Activated naive CD4-positive, alpha-beta T cell treated with Interleukin-2 at 50 U/mL for 16 hours (primary cell): ENCODE measurements at places on chromosomes 1 and 21.

GRCh38 chr1:230975636-230976035 lies 3.0 kb downstream of the TTC13 start:
- no peak for DNase-seq

GRCh38 chr1:89433421-89433820 lies 69.6 kb downstream of the GBP6 start:
- no peak for DNase-seq

DNA sequence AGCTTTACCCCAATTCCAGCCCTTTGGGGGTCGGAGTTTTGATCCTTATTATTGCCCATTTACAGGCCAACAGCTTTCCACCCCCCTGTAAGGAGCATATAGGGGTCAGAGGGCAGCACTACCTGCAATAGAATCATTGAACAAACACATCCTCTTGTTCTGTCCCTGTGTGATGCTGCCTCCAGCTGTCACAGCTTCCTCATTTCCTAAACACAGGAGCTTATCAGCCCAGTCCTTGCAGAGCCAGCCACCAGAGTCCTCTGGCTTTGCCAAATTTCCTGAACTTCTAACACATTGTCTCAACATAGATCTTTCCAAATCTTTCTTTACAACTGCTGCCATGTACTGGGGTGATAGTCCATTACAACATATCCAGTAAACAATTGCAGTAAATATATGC lies 32.8 kb upstream of the PTBP2 start:
- DNase-seq, result no peak

DNA sequence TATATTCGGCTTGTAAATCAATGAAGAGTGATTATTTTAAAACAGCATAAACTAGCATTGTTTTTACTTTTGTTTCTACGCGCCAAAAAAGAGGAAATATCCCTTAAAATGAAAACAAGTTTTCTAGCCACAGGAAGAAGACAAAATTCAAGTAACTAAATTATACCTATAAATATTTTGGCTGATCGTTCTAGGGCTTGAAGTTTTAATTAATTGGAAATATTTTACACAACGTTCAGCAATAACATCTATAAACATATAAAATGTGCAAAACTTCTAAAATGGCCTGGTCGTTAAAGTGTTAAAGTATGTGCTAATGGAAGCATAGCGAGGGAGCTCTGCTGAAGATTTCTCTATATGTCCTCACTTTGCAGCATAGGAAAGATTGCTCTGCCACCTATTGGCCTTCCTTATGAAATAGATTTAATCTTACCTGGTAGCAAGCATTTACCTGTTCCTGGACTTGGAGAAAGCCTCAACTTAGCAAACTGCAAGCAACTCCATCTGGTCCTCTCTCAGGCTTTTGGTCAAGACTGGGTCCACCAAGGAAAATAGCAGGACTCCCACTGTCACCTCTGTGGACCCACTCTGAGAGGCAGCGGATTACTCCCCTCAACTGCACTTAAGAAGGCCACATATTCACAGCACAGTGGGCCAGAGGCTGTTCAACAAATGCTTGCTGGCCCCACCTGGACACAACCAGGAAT lies 351.3 kb upstream of the RUNX1 start:
- DNase-seq, result peak; percentile 11

GRCh38 chr1:153934746-153935145 lies 11.8 kb downstream of the DENND4B start:
- no peak for DNase-seq

- DNase-seq, result no peak
Observed at GRCh38 chr1:59733443-59734141, 81.2 kb upstream of the HOOK1 start.

- no peak for DNase-seq
Observed at GRCh38 chr1:214228976-214229375, 52.0 kb upstream of the SMYD2 start.

DNA sequence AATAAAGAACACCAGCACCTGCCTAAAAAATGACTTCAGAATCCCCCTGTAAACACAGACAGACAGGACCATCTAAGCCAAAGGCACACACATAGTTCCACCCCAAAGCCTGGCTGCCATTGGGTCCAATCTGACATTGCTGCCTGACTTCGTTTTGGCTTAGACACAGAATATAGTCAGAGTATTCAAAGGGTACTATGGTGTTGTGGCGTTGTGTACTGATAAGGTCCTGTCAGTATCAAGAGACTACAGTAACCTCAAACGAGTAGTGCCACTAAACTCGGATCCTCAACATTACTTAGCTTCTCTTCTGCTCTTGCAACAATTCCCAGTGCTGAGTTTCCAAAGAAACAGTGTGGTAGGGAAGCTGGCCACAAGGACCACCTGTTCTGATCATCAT lies 169.3 kb upstream of the NR5A2 start:
- no peak for DNase-seq

- DNase-seq, result no peak
Observed at GRCh38 chr1:221069986-221070385, 190.7 kb downstream of the HLX start.

GRCh38 chr1:53478502-53478818 lies 19.3 kb downstream of the DMRTB1 start:
- DNase-seq, result no peak

DNA sequence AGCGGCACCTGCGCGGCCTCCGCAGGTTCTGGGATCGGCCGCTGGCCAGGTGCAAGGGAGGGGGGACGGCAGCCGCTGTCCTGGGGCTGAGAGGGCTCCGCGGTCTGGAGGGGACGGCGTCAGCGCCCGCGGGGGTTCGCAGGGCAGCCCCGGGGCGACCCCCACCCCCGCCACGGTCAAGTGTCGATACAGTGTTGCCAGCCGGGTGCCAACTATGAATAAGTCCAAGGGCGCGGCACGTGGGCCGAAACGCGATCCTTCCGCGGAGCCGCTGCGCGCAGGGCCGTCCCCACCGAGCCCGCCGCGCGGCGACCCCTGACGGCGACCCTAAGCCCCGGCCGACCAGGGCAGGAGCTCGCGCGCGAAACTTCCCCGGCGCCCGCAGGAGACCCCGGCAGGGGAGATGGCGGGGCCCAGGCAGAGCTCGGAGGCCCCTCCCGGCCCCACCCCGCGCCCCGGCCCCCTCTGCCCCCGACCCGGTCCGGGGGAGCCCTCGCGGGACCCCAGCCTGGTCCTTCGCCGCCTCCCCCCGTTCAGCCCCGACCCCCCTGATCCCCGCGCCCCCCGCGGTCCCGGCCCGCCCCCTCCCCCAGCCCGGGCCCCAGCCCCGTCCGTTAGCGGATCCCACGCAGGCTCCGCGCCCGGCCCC lies 586 bp upstream of the AGPAT3 start:
- peak; percentile 46 for DNase-seq
